ENCODE measurements at places on chromosomes 12 and 14.

DNA sequence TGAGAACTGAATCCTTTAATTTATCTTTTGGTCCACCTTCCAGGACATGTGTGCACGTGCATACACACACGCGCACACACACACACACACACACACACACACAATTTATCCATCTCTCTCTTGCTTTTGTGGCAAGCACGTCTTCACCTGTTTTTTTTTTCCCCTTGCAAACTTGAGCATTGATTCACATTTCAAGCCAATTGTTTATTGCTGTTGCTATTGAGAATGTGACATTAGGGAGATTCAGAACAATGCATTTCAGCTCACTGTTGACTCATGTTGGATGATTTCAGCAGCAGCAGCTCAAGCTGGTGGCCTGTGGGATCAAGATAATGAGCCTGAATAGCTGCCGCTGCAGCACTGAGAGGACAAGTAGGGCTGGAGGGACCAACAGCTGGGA, 128.9 kb downstream of the SNAPC1 start:
- DNase-seq: no peak

DNA sequence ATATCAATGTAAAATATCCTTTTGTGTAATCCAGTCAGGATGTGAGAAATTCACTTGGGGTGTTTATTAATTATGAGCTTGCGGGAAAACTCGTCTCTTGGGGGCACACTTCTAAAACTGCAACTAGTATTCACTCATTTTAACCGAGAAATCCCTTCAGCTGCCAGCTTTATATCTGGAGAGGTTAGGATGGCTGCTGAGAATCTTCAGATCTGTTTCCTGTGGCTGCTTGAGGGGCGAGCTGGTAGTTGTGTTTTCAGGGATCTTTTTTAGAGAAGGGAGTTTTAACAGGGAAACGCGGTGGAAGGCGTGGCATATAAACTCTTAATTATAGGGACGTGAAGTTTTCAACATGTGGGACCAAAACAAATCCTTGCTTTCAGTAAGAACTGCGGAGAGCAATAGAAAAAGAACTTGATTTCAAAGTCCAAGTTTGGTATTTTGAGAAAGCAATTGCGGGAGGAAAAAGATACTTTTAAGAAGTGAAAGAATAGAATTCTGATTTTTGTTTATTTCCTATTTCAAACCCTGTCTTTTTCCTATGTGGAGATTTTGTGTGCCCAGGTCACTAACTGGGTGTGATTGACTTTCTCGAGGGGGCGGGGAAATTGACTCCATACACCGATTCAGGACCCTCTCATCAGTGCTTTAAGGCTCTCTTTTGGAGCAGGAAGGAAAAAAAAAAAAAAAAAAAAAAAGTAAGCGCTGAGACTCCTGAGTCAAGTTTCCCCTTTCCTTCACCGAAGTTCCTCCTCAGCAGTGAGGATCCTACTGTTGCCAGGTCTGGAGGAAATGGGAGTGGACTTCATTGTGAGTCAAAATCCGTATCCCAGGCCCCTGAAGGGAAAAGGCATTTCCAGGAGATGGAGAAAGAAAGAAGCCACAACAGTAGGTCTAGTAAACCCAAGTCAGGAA, 1.1 kb downstream of the PPFIBP1 start:
- no peak for DNase-seq

DNA sequence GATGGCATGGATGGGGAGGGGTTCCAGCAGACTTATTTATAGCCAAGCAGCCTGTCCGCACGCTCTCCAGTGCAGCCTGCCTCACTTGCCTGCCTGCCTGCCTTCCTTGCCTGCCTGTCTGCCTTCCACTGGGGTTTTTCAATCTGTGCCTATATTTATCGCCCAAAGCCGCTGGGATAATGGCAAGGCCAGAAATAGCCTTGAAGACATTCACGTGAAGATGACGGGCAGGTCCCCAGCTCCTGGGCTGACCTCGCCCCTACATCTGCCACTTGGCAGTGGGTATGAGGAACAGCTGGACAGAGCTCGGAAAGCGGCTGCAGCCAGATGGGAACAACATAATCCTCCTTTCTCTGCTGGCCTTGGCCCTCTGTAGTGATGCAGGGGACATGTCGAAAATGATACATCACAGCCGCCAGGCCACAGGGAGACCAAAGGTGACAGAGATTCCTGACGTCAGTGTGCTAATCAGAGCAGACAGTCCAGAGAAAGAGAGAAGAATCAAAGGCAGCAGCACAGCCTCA, 53.3 kb downstream of the PITPNM2 start:
- no peak for DNase-seq

DNA sequence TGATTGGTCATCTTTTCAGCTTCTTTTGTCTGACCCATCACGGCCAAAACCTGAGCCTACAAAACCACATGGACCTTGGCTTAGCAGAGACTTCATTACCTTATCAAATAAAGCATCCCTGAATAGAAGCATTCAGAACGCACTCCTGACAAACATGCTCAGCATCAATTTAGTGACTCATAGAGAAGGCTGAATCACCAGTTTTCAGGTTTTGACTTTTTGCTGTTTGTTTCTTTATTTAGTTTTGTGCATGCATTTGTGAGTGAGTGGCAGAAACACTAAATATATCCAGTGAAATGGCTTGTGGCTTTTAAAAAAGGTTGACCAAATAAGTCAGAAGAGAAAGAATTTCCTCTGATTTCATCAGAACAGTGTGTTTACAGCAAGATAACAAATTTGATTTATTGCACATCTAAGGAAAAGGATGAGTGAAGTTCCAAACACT, 19.0 kb upstream of the OVCH1 start:
- no peak for DNase-seq

Measured in CD4-positive, alpha-beta T cell treated with Interleukin-17A for 4 hours (primary cell).